ENCODE measurements at places on chromosomes 3 and 15.
A peak's percentile ranks its signal among the peaks of the same experiment; 100 is the strongest.

- DNase-seq = no peak
Observed at GRCh38 chr15:64426845-64427465, 33.4 kb upstream of the ZNF609 start.

DNA sequence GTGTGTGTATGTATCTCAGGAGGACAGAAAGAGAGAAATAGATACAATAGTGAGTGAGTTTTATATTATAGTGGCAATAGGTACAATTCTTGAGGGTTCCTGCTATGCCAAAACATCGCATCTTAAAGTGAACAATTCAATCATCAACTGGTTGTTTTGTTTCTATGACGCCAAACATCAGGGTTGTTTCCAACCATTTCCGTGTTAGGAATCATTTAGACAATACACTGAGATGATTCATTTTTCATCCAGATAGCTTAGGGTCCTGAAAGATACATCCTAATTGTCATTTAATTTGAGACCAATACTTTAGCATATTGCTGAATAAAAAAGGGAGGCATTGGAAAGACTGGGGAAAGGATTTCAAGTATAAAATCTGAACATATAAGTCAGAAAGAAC, 472.2 kb downstream of the MCTP2 start:
- no peak for DNase-seq

- peak; percentile 76 for DNase-seq
Observed at GRCh38 chr3:127799476-127800222, 22.7 kb downstream of the MGLL start.

DNA sequence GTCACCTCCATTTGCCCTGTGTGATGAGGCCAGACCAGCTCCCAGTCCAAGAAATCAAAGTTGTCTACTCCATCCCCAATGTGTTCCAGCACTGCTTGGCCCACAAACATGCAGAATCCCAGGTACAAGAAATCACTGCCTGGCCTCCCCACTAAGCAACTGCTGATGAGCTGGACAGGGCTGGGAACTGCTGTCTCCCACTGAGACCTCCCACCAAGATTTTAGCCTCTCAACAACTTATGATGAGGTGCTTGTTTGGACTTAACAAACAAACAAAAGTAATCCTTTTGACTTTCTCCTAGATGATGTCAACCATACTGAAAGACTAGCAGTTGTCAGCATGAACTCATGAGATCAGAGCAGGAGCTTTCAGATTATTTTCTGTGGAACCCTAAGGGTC, 260.1 kb upstream of the UBE2E2 start:
- no peak for DNase-seq

- DNase-seq = no peak
Observed at GRCh38 chr3:192904632-192905289, 12.9 kb downstream of the MB21D2 start.

GRCh38 chr15:51203797-51204196, 109.1 kb upstream of the TNFAIP8L3 start:
- peak; percentile 38 for DNase-seq

GRCh38 chr3:47590216-47590615, 11.6 kb upstream of the CSPG5 start:
- DNase-seq = no peak

GRCh38 chr3:124814620-124815421, 72.3 kb downstream of the ITGB5 start:
- no peak for DNase-seq

DNA sequence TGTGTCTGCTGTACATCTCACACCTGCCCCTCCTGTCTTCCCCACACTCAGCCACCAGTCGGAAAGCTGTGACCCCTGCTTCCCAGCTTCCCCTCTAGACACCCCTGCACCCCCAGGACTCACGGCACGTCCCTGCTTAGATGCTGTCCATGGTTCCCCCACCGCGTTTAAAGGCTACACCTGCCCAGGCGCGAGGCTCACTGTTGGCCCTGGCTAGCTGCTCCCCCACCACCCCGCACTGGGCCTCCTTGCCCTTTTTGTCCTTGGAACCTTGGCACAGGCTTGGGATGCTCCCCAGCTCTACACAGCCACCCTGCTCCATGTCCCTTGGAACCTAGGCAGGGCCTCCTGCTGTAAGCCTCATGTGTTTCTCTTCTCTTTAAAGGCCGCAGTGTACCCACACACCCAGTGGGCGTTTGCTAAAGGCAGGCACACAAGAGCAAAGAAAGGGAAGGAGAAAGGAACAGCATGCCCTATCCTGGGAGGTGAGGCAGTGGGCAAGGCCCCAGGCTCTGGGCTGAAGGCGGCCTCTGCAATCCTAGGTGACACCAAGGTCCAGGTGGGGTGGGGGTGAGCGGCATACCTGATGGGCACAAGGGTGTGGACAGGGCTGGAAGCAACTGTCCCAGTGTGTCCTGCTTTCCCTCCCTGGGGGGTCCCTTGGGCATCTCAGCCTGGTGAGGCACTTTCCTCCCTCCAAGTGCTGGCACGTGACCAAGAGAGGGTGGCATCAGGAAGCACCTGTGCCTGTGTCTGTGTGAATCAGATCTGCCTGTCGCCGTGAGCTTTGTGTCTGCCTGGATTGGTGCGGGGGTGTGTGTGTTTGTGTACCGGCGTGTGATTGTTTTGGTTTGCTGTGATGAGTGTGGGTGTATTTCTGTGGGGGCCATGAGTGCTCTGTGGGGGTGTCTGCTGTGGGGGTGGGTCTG, 54.4 kb downstream of the TPRA1 start:
- no peak for DNase-seq

GRCh38 chr3:161388855-161389254, 17.5 kb upstream of the SPTSSB start:
- DNase-seq = no peak

All from AG08396 (cell line).